ENCODE measurements at places on chromosomes 2 and 18.

- DNase-seq = no peak
These were observed 1140.4 kb downstream of the RPIA start for GRCh38 chr2:89831641-89832498.

DNA sequence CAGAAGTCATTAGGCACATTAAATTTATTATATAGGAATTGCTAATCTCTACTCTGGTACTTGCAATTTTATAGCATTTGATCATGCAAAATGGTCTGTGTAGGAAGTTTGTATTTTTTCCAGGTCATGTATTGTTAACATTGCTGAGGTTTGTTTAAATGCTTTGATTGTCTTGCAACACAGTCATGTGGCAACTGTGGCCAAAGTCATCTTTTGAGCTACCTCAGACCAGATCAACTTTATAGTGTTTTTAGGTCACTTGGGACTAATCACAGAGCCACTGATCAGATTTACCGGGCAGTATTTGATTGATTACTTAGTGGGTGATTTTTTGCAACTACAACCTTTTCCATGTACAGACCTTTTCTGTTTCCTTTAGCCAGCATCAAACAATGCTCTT lies 3.7 kb downstream of the SERPINB5 start:
- DNase-seq = no peak

DNA sequence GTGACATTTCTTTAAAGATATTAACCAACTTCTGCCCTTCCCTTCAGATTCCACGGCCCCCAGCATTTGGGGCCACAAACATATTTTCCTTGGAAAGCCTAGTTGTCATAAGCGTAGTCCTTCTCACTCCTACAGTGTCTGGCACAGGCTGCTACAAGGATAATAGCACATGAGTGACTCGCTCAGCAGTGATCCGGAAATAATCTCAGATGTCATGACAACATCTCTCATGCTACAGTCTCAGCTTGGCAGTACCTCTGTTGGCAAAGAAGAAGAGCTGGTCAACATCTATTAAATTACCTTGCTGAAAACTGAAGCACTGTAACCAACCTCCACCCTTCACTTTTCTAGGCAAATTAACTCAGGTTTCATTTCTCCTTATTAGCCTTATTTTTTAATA lies 351.7 kb downstream of the RAD51AP2 start:
- DNase-seq = no peak

DNA sequence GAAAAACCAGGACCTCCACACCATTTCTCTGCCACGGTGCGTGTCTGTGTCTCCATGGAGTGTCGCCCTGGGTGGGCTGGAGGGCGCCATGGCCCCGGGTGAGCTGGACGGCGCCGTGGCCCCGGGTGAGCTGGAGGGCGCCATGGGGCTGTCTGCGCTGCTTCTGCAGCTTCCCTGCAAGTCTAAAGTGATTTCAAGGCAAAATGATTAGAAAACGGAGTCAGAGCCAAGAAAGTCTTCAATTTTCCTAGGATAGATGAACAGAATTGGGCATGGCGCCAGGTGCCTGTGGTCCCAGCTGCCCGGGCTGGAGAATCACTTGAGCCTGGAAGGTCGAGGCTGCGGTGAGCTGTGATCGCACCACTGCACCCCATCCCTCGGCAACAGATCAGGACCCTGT lies 27.7 kb upstream of the NFATC1 start:
- no peak for DNase-seq

DNA sequence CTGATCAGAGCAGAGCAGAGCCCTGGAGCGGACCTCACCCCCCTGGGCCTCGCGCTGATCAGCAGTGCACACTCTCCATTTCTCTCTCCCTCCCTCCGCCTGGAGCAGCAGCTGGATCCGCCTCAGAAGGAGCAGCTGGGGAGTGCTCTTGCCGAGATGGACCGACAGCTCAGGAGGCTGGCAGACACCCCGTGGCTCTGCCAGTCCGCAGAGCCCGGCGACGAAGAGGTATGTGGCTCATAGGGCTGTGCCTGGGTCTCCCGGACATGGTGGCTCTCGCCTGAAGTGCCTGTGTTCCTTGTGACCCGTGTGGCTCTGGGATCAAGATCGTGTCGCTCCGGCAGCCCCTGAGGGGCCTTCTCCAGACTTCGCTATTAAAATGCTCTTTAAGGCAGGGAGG lies 102.5 kb downstream of the USP40 start:
- no peak for DNase-seq

DNA sequence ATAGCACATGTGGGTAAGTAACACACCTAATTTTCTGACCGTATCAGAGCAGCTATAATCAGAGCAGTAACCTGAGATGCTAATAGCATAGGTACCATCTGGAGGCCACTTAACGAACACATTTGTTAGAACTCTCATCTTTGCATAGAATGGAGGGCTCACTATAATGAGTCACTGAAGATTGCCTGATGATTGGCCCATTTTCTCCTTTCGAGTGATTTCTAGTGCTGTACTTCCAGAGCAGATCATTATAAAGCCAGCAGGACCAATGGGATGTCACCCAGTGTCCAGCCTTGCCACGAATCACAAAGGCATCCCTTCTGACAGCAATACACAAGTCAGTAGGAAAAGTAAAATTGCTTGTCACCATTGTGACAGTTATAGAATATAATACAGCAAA lies 81.7 kb upstream of the REV1 start:
- DNase-seq = no peak

- DNase-seq = no peak
These were observed 305.0 kb upstream of the ERBB4 start for GRCh38 chr2:212843409-212844199.

- no peak for DNase-seq
These were observed 13.3 kb downstream of the RAB11FIP5 start for GRCh38 chr2:73099486-73099885.
